ENCODE measurements at places on chromosomes 7 and 10.

DNA sequence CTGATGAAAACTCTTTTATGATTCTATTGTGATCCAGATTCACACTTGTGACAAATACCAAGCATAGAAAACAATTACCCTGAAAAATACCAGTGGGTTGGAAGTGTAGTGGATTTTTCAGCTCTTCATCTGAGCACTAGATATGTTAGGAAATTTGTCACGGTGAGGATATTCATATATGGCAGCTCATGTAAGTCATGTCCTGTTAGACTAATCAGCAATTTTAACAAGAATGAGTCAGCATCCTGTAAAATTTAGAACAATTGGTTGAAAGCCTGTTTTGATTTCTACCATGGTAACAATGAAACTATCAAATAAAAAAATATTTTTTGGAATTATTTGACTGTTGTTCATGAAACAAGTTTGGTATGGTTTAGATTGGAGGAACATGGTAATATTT, 334.3 kb downstream of the CACNA2D1 start:
- DNase-seq = no peak

- DNase-seq = no peak
Measured at GRCh38 chr7:22325671-22326070, 31.3 kb downstream of the RAPGEF5 start.

- no peak for DNase-seq
Measured at GRCh38 chr10:30671026-30671616, 41.6 kb upstream of the LYZL2 start.

- DNase-seq = no peak
Measured at GRCh38 chr7:47830015-47830414, 118.3 kb downstream of the PKD1L1 start.

- no peak for DNase-seq
Measured at GRCh38 chr10:128377988-128378387, 251.8 kb upstream of the MKI67 start.

DNA sequence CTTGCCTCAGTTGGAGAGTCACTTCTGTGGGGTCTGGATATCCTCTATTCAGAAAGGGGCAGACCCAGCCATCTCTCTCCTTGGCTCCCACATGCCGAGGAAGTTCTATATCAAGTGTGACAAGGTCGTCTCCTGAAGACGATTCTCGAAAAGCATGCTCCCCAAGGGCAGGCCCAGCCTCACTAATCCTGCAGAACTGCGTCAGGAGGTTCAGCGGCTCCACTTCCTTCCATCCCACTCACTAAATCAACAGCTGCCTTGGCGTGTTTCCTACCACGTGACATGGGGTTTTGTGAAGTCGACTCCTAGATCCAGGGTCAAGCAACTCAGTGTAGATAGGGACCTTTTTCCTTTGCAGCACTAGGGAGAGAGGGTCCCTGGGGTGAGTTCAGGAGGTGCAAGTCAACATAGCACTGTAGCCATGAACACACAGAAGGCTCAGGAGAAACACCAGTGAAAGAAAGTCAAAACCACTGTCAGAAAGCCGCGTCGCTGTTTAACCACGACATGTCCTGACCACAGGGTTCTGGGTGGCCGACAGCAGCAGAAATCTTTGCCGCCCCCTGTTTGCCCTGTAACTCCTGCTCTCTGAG, 156.4 kb downstream of the PRPF18 start:
- DNase-seq = no peak

GRCh38 chr10:45437587-45438465, 63.8 kb downstream of the ALOX5 start:
- no peak for DNase-seq

GRCh38 chr10:123027861-123028260, 19.1 kb downstream of the ACADSB start:
- DNase-seq = no peak

GRCh38 chr10:24664991-24665390, 58.7 kb downstream of the ARHGAP21 start:
- DNase-seq = no peak

DNA sequence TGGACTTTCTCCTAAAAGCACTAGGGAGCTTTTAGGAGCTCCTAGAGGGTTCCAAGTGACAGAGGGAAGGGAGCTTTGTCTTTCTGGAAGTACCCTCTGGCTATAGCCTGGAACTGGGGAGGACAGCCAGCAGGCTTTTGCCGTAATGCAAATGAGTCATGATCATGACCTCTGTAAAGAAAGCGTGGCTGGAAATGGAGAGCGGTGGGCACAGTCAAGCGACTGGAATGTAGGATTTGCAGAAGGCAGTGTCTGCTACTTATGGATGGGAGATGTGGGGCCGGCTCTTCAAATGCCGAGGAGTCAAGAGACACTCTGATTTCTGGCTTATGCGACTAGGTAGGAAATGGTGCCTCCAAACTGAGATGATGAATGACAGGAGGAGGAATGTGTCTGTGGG, 34.6 kb upstream of the PLPP4 start:
- DNase-seq = no peak

GRCh38 chr7:128167791-128168666, 73.0 kb upstream of the LEP start:
- DNase-seq = no peak

GRCh38 chr10:35506741-35507140, 98.4 kb upstream of the GJD4 start:
- DNase-seq = no peak

DNA sequence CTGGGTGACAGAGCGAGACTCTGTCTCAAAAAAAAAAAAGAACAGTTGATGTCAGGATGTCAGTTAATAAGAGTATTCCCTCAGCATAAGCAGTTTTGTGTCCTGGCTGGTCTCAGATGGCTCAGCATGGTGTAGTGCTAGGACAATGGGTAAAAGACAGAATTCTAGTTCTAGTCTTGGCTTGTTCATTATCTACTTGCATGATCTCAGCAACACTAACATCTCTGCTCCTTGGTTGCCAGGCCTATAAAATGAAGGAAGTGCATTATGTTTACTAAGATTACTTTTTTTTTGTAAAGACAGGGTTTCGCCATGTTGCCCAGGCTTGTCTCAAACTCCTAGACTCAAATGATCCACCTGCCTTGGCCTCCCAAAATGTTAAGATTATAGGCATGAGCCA, 84.3 kb upstream of the SP8 start:
- no peak for DNase-seq

DNA sequence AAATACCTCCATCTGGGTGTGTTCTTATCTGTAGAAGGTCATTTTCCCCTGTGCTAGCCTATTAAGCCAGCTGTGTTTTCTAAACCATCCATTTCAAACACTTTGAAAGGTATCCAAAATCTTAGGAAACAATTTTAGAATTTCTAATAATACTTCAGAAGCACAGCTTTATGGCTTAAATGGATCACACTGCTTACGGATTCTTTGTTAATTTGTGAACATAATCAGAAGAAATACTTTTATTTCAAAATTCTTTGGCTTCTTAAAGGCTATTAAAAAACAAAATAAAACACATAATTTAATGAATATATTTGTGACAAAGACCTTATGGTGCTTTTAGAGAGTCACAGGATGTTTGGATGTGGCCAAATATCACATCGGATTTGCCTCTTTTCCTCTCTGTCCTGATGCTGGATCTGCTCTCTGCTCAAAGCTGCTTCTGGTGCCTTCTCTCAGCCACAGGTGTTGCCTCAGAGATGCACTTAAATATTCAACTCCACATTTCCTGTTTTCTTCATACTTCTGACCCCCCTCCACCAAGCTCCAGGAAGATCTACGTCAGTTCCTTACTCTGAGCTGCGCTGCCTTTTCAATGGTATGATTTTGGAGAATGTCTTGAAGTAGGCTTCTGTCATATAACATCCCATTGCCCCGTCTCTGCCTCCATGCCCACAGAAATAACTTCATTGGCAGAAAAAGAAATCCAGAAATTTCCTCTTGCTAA, 230.6 kb downstream of the MLLT10 start:
- no peak for DNase-seq

DNA sequence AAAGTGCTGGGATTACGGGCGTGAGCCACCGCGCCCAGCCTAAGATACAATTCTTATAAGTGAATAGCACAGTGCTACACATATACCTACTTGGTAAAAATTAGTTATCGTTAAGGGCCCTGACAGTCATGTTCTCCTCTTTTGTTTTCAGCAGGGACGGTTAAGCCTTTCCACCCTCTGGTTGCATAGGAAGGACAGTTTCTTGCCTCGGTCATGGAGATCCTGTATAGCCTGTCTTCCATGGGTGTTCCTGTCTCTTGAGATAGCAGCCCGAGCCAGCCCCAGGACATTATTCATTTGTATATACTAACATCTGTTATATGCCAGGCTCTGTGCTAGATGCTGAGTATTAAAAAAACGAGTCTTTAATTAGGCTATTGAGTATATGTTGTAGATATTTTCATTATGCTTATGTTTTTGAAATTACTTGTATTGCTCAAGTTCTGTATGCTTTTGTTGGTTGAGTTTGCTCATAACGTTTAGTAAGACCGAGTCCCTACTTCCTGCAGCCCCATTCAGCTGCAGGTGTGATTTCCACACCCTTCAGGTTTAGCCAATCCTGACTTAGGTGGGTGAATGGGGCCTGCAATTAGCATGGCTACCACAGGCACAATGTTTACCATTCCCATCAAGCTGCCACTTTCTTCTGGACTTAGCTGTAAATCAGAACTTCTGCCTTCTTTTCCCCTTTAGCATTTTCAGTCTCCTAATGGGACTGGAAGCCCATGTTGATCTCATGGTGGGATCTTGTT, 24.8 kb downstream of the CCSER2 start:
- no peak for DNase-seq

GRCh38 chr10:7170626-7171322, 240.1 kb downstream of the SFMBT2 start:
- DNase-seq = no peak

DNA sequence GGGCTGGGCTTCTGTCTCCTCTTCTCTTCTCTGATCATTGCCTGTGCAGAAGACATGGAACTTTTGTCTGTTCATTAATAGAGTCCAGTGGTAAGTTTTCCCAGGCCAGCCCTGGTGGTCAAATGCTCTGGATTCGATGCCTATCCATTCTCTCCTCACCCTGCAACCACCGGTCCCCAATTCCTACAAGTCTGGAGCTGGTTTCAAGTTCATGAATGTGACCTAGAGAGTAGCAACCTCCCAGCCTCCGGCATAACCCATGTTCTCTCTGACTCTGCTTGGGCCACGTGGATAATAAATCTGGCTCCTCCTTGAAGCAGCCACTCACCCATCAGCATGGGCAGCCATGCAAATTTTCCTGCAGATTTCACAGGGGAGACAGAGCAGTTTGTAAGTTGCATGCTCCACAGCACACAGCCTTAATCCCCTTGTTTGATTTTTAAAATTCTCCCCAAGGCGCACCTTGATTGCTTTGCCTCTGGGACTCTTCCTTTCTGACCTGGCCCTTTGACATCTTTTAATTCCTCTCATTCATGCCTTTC, 37.3 kb upstream of the PDZD8 start:
- DNase-seq = no peak

GRCh38 chr7:130912862-130913638, 179.0 kb upstream of the KLF14 start:
- peak; percentile 55 for DNase-seq

DNA sequence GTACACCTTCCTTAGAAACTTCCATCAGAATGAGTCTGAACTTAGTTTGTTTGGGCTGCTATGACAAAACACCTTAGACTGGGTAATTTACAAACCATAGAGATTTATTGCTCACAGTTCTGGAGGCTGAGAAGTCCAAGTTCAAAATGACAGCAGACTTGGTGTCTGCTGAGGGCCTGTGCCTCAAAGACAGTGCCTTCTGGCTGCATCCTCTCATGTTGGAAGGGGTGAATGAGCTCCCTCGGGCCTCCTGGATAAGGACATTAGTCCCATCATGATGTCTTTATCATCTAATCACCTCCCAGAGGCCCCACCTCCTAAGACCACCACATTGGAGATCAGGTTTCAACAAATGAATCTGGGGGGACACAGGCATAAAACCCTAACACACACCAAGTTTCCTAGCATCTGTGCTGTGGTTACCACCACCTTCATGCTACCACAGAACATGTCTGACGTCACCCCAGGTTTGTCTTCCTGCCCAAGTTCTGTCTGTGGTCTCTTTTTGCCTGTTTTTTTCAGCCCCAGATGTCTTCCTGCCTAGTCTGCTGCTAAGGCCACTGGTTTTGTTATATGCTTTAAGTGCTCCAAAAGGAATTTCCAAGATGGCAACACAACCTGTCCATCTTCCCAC, 150.9 kb upstream of the COBL start:
- DNase-seq = no peak

DNA sequence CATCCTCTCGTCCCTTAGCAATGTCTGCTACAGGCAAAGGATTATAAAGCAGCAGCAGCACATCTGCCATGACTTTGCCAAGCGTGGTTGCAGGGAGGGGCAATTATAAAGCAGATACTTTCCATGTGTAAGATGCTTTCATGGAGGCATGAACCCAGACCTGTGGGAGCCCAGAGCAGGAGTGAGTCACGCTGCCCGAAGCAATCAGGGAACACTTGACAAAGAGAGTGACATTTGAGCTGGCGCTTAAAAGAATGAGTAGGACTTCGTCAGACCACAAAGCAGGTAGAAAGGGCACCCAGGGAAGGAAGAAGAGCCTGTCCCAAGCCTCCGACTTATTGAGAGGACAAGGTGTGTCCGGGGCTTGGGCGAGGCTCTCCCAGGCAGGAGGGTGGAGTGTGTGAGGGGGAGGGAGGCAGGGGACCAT, 147.2 kb downstream of the MYOF start:
- DNase-seq = no peak

DNA sequence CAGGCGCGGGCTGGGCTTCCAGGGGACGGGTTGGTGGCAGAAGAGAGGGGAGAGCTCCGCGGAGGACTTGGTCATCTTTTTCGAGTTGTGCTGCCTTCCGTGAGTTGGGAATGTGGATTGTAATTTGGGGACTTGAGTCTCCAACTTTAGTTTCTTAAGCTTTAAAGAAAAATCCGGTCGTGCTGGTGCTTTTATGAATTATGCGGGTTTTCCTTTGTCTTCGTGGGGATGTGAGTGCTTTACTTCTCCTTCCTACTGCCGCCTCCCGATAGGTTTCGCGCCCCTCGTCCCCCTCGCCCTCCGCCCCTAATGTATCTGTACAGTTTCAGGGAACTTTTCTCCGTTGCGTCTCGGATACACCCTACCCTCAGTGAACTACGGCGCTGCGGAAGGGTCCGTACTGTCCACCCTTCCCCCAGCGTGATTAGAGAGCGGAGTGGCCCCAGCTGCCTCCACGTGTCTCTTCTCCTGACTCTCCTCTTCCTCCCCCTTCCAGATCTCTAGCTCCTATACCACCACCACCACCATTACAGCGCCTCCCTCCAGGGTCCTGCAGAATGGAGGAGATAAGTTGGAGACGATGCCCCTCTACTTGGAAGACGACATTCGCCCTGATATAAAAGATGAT, 649 bp downstream of the SCD start:
- DNase-seq = no peak

All from stimulated activated CD4-positive, alpha-beta T cell treated with anti-CD3 and anti-CD28 coated beads, Interleukin-15, amount 100 ng/mL, for 1 hour (primary cell).